COR-L47 (cell line): ENCODE measurements at places on chromosomes 5 and 9.

GRCh38 chr5:168346417-168346816 lies 55.0 kb downstream of the WWC1 start:
- DNase-seq = no peak

- no peak for DNase-seq
Measured at GRCh38 chr5:192691-192969, 1.3 kb downstream of the LRRC14B start.

DNA sequence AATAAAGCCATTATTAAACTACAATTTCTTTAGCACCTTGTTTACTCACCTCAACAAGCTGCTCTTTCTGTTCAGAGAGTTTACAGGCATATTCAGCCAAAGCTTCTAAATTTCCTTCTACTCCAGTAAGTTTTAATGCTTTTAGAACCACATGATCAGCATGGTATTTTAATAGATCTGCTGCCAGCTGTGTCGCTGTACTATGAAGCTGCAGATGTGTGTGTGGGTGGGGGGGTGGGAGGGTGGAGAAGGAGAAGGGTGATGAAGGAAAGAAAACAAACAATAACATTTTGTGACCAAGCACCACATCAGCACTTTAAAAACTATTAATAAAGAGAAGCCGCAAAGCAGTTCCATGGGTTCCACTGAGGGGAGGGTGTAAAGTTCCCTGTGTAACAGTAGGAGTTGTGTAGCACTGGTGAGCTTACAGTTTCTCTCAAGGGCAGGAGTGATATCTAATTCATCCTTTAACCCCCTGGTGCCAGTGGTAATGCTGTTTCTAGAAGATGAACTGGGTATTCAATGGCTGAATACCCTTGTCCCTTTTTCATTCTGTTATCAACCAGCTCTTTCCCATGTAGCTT lies 38.5 kb downstream of the ABITRAM start:
- DNase-seq = no peak

GRCh38 chr9:33230756-33231622 lies 9.0 kb upstream of the SPINK4 start:
- no peak for DNase-seq
